ENCODE measurements at places on chromosomes 7 and 10.

DNA sequence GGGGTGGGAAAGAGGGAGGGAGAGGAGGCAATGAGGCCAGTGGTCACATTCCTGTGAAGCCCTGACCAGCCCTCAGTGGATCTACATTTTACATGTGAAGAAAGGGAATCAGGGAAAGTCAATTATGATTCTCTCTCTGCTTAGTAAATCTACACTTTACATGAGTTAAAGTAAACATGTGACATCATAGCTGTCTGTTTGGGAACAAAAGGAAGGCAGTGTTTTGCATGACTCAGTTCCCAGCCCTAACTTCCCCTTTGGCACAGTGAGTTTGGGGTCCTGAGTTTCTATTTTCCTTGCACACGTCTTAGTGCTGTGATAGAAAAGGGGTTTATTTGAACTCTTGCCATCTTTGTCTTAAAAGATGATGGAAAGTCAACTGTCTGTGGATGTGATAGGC lies 615.1 kb downstream of the SDK1 start:
- DNase-seq: peak; percentile 28

DNA sequence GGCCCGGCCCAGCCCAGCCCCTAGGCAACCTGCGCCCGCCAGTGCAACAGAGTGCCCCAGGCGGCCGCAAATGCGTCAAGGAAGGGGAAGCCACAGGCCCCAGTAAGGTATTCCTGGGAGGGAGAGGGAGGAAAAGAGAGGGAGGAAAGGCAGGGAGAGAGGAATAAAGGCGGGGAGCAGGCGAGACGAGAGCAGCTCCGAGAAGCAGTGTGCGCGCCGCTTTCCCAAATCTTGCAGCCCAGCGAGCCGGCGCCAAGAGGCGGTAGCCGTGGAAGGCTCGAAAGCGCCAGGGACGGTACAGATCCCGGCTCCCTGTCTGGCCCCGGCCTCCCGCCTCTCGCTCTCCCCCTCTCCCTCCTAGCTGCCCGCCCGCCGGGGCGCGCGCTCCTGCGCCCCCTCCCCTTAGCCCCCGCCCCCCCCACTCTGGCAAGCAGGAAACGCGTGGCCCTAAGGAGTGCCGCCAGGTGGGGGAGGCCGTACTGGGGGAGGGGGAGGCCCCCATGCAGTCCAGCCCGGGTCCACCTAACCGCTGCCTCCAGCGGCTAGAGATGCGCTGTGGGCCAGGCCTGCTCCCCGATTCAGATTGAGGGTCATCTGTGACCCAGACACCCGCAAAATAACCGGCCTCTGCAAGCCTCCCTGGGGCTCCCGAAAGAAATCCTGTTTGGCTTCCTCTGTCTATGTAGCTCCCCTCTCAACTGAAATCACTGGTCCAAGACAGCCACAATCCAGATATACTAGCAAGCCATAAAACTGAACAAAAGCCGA lies 4.3 kb downstream of the HOXA10 start:
- DNase-seq: no peak

DNA sequence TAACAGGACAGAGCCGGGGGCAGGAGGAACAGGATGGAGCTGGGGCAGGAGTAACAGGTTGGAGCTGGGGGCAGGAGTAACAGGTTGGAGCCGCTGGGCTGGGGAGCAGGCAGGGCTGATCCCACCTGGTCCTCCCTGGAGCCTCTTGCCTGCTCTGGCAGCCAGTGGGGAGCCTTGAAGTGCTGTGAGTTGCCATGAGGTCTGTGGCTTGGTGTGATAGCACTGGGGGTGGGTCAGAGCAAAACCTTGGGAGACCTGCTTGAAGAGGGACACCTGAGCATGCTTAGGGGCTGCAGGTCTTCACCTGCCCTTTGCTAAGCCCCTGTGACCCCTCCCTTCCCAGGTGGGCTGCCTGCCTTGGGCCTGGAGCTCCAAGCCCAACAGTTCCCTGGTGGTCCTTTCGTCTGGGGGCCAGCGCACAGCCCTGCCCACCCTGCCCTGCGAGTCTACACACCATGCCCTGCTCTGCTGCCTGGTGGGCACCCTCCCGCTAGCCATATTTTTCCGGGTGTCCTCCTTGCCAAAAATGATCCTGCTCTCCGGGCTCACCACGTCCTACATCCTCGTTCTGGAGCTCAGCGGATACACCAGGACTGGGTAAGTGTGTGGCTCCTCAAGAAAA lies 111.6 kb downstream of the ADCY1 start:
- DNase-seq: no peak

- no peak for DNase-seq
Measured at GRCh38 chr10:19119191-19119590, 70.6 kb downstream of the MALRD1 start.

GRCh38 chr7:80014511-80014910 lies 120.1 kb upstream of the GNAI1 start:
- DNase-seq: no peak

DNA sequence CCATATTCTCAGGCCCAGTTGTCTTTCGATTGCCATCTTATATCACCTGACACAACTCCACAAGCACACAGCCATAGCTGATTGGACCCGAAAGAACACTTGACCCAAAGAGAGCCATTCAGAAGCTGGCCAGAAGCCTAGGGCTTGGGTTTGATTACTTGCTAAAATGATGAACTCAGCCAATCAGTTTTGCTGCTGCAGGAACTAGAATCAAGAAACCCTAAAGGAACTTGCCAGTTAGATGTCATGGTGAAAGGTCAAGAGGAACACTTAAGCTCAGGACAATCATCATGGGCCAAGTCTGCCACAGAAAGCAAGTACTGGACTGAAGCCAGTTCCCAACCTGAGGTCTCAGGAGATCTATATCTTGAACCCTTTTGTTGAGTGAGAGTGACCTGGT lies 150.0 kb downstream of the SGMS1 start:
- DNase-seq: no peak

- DNase-seq: no peak
Measured at GRCh38 chr10:49655099-49655498, 24.4 kb upstream of the C10orf53 start.
